ENCODE measurements at places on chromosomes 12 and 14. TPM values are rescaled to one million over a fixed set of nuclear protein-coding genes. Genes with fewer than 3 reads are reported as not detected.

The ACOT6 gene
- not detected for total RNA-seq

The SIX1 gene
- total RNA-seq: 96.6 TPM

The KRT71 gene
- not detected for total RNA-seq

The ADGRD1 gene
- 0.05 TPM for total RNA-seq

The SLC15A5 gene
- not detected for total RNA-seq

The CRIP1 gene
- 2.6 TPM for total RNA-seq

The EEA1 gene
- 24.9 TPM for total RNA-seq

The BICDL1 gene
- 0.88 TPM for total RNA-seq

The TSPAN8 gene
- not detected for total RNA-seq

The CD27 gene
- total RNA-seq: not detected

The YARS2 gene
- 37.0 TPM for total RNA-seq

The P3H3 gene
- 25.6 TPM for total RNA-seq

The PDZRN4 gene
- not detected for total RNA-seq

The LGR5 gene
- not detected for total RNA-seq

The RASSF9 gene
- total RNA-seq: 0.05 TPM

The ST8SIA1 gene
- total RNA-seq: 1.6 TPM

The PIWIL1 gene
- not detected for total RNA-seq

The RND1 gene
- not detected for total RNA-seq

The PMEL gene
- total RNA-seq: 0.53 TPM

The SERPINA3 gene
- 1.7 TPM for total RNA-seq

The KRT82 gene
- total RNA-seq: not detected

The MYF5 gene
- 87.5 TPM for total RNA-seq

The PGF gene
- total RNA-seq: 19.8 TPM

The HEBP1 gene
- 5.9 TPM for total RNA-seq

The EML1 gene
- 24.1 TPM for total RNA-seq

The IFNG gene
- not detected for total RNA-seq

The MYL6B gene
- total RNA-seq: 3,936 TPM

The ATL1 gene
- 7.4 TPM for total RNA-seq

The A2ML1 gene
- not detected for total RNA-seq

The TCL1B gene
- not detected for total RNA-seq

The CCDC85C gene
- 3.2 TPM for total RNA-seq
